ENCODE measurements at places on chromosomes 11 and 22. TPM values are rescaled to one million over a fixed set of nuclear protein-coding genes. Genes with fewer than 3 reads are reported as not detected.

GRAMD1B gene
- 3.3 TPM for total RNA-seq

CASP12 gene
- total RNA-seq = 0.16 TPM

- no peak for DNase-seq
These were observed 54.6 kb downstream of the KCNA4 start for GRCh38 chr11:29962243-29962642.

GRCh38 chr11:9038541-9038940 is 34.7 kb upstream of the NRIP3 start:
- DNase-seq = no peak

DNA sequence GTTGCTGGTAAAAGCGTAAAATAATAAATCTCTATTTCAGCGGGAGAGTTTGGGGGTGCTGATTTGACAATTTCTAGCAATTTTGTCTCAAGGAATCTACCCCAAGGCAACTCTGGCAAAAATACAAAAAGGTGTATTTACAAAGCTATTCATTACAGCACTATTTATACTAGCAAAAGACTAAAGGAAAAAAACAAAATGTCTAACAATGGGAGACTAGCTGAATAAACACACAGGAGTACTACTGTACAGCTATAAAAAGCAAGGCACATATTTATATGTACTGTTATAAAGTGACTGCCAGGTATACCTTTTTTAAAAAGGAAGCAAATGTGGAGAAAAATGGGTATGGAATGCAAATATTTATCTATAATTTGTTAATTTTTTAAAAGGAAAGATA is 32.7 kb downstream of the SLC35F2 start:
- DNase-seq = no peak

ALKBH8 gene
- total RNA-seq = 3.9 TPM

DNA sequence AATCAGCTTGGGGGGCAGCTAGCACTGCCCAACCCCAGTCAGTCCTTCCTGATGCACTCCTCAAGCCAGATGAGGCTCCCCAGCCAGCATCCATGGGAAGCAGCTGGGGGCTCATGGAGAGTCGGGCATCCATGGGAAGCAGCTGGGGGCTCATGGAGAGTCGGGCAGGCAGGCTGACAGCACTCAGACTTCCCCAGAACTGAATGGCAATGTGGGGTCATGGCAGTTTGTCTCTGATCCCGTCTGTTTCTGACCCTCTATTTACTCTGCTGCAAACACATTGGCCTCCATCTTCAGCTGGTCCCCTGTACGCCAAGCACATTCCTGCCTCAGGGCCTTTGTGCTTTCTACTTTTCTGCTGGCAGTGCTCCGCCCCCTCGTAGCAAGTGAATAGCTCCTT is 314.8 kb downstream of the NTM start:
- no peak for DNase-seq

YWHAH gene
- 51.2 TPM for total RNA-seq

DNA sequence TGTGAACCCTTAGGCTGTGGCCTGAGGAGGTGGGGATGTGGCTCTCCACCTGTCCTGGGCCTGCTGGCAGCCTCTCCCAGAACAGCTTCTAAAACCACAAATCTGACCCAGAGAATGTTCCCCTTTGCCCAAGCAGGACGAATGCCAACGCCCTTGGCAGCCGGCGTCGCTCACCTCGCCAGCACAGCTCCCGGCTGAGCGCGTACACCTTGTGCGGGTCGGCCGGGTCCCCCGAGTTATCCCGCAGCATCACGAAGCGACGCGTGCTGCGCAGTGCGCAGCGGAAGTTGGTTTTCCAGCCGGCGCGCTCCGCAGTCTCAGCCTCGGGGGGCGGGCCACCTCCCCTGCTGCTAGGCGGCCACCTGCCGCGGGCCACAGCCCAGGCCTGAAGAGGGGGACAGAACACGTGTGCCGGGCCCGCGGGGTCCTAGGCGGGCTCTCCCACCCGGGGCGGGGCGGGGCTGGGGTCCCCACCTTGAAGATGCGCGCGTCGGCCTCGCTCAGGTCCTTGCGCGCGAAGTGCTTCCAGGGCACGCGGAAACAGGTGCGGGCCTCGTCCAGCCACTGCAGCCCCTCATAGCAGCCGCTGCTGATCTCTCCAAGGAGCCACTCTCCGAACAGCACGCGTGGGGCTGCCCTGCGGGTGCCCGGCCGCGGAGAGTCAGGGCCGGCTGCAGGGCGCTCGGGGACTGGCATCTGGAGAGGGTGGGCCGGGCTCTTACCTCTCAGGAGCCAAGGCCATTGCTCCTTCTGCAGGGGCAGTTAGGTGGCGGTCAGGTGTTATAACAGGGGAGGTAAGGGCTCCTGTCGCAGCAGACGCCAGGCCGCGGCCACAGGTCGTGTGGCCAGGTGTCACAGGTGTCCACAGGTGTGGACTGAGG is 887 bp downstream of the IRF7 start:
- DNase-seq = peak; percentile 76

- DNase-seq = no peak
These were observed 264 bp downstream of the BCO2 start for GRCh38 chr11:112175599-112175952.

DNA sequence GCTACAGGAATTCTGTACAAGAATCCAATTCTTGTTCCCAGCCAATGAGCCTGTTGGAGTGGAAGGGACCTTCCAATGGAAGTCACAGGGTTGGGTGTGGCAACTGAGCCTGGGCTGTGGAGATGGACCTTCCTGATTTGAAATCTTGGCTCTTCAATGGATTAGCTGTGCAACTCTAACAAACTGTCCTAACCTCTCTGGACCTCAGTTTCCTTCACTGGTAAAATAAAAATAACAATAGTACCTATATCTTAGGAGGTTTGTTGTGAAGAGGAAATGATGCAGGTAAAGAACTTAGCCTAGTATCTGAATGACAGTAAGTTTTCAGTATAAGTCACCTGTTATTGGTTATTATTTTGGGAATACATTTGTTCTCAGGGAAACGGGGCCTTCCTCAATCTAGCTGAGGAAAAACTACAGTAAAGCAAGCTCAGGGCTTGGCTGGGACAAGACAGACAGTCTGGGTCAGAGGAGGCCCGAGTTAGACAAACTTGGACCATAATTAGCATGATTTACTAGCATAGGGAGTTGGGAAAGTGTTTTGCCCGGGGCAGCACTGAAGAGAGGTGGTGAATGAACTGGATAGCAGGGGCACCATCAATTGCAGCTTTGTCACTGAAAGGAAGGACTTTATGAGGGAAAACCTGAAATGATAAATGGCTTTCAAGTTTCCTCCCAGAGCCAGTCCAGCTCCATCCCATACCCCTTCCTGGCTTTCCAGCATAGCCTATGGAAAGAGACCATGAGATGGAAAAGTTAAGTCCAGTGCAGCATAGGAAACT is 13.7 kb downstream of the ELF5 start:
- no peak for DNase-seq

MRGPRX4 gene
- not detected for total RNA-seq

- DNase-seq = no peak
These were observed 708.5 kb upstream of the RAG2 start for GRCh38 chr11:37306563-37306962.

OR52I1 gene
- not detected for total RNA-seq

DNA sequence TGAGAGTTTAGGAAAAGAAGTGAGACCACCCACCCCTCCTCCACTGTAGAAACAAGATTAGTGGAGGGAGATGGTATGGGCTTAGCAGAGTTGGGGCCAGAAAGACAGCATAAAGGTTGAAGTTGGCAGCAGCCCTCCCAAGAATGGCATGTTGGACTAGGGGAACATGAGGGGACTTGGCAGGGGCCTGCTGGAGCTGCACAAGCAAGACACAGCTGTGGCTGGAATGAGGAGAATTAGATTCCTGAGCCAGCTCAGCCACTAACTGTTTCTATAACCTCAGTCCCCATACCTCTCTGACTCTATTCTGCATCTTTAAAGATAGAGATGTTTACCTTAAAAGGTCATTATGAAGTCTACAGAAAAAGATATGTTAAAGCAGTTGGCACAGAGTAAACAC is 13.2 kb downstream of the MAP6 start:
- no peak for DNase-seq

CCDC15 gene
- 0.66 TPM for total RNA-seq

MIOX gene
- 0.50 TPM for total RNA-seq

- no peak for DNase-seq
These were observed 137.9 kb downstream of the CTTN start for GRCh38 chr11:70536051-70536877.

DNA sequence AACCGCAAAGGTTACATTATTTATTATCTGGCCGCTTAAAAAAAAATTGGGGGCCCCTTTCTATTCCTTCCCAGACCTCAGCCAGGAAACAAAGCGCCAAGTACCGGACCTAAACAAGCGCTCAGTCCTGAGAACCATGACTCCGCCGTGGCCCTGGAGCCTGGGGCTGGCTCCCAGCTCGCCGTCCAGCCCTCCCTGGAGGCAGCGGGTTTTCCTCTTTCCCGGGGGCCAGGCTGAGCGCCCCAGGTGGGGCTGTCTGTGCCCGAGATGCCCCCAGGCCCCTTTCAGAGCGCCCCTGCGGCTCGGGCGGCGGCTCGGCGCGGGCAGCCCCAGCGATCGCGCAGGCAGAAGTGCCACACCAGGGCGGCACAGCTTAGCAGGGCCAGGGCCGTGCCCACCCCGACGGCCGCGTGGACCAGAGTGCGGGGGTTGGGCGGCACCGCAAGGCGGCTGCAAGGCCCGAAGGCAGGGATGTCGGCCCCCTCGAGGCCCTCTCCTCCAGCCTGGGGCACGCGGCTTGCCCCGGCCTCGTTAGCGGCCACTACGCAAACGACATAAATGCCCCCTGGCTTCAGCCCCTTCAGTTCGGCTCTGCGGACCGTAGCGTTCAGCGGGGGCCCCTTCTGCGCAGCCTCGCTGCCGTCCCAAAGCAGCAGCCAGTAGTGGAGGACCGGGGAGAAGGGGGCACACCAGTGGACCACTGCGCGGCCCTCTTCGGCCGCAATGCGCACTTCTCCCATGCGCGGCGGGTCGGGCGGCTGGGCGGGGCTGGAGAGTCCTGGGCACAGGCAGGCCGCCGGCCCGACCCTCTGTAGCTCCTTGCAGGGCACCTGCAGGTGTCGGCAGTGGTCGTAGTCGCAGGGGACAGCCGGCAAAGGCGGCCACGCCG is 1.6 kb downstream of the LRRN4CL start:
- no peak for DNase-seq

DNA sequence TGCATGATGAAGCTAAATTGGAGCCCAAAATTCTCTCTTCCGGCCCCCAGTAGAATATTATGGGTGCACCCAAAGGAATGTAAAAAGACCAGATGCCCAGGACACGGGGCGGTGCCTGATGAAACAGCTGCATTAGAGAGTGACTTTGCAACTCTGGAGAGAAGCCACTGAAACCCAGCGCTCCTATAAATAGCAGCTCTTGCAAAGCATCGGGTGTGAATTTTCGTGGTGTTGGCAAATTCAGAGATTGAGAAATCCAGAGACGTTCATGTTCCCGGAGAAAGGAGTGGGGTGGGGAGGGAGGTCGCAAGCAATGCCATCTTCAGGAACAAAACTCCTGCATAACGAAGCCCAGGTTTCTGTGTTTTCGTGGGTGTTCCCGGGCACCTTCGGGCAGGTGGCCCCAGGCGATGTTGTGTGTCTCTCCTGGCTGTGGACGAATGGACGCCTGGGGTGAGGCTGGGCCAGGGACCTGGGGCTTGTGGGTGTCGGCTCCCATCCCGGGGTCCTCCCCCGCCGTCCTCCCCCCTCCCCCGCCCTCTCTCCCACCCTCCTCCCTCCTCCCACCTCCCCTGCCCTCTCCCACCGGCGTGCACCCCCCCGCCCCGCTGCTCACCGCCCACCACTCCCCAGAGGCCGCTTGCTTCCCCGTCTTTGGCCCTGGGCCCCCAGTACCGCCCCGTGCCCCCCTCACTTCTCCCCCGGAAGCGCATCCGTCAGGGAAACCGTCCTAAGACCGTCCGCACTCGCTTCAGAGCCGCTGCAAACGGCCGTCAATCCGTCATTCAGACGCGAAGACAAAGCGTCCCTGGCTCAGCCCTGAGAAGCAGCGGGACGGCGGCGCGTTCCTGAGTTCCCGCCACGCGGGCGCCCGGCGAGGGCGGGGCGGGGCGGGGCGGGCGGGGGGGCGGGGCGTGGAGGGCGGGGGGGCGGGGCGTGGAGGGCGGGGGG is 26.7 kb upstream of the TOLLIP start:
- DNase-seq = peak; percentile 65

- DNase-seq = no peak
These were observed 12.6 kb upstream of the SERPINH1 start for GRCh38 chr11:75549370-75549958.

IGSF9B gene
- 1.5 TPM for total RNA-seq

DNA sequence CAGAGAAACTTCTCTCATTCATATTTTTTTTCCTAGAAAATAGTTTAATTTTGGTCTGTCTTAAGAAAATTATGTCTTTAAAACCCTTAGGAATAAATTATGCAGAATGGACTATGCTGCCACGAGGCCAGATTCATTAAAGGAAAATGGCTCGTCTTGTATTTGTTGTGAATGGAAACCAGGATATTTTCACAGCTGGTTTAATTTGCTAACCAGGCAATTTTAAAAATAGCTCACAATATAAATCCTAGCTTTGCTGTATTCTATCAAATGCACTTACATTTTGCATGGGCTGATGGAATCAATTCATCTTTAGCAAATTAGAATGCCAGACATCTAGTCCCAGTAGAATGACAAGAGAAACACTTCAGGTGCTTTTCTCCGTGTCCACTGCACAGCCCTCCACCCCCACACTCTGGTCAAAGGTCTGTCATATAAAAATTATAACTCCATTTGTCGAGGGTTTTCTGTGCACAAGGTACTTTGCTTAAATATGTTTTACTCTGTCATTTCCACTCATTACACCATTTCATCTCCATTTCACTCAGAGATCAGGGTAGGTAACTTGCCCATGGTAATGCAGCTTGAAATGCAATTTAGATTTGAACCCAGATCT is 20.3 kb upstream of the TNRC6B start:
- no peak for DNase-seq

- DNase-seq = no peak
These were observed 101.8 kb upstream of the CADM1 start for GRCh38 chr11:115605871-115606497.

- no peak for DNase-seq
These were observed 1178.3 kb downstream of the LRRC4C start for GRCh38 chr11:40281052-40281580.

- DNase-seq = no peak
These were observed 225.0 kb upstream of the UBASH3B start for GRCh38 chr11:122430490-122430889.

DNA sequence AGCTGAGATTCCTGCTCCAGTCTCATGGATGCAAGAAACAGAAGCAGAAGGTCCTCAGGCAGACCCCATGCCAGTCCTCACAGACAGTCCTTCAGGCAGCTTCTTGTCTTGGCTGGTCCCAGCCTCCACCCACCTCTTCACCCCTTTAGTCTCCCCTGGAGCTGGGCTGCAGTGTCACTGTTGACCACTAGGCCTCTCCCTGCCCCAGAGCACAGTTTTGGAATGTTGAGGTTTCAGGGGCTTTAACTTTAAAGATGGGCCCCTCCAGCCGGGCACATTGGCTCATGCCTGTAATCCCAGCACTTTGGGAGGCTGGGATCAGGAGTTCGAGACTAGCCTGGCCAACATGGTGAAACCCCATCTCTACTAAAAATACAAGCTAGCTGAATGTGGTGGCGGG is 39.5 kb upstream of the GCAT start:
- no peak for DNase-seq

IL10RA gene
- total RNA-seq = 9.2 TPM
